D721Med (cell line): ENCODE measurements at places on chromosomes 3 and 15.

GRCh38 chr3:11273891-11274291 lies 1.7 kb downstream of the ATG7 start:
- no peak for DNase-seq

GRCh38 chr3:186115239-186115996 lies 6.5 kb upstream of the ETV5 start:
- no peak for DNase-seq

DNA sequence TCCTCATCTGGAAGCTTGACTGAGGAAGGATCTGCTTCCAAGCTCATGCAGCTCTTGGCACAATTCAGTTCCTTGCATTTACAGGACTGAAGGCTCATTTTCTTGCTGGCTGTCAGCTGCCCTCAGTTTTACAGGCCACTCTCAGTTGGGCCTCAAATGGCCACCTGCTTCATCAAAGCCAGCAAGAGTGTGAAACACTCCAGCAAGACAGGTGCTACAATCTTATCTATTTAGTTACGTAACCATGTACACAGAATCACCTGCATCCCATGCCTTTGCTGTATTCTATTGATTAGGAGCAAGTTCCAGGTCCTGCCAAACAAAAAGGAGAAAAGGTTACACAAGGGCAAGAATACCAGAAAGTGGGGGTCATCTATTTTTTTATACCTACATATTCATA lies 40.8 kb downstream of the RHCG start:
- DNase-seq = no peak

DNA sequence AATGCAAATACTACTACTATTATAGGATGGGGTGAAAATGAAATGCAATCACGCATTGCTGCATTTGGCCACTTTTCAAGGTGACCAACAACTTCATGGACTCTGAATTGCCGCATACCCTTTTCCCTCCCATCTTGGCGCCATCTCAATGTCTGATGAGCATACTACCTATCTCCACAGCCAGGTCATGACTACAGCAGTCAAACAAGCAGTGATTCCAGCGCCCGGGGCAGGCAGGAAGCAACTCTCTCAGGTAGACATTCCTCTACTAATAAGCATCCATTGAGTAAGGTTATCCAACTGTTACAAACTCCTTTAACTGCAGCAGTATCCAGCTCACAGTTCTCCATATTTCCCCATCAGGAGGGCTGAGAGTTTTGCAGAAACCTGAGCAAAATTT lies 155.4 kb downstream of the ADAMTS17 start:
- no peak for DNase-seq

DNA sequence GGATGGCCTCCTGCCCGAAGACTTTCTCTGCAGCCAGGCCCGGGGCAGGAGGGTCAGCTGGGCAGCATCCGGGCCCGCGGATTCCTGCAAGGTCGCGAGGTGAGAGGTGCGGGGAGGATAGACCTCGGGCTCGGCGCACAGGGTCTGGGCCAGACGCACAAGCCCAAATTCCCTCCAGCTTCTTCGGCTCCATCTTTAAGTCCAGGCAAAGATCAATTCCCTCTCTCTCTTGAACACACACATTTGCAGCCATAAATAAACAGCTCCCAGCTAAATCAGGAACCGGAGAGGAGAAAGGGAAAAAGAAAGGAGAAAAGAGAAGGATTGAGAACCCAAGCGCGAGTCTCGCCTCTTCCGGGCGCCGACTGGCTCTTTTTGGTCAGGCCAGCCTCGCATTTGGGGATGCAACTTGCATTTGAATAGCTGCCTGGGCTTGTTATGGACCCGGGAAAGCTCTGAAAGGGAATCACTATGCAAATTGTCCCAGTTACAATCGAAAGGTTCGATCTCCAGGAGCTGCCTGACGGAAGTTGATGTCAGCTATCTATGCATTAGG lies 14.5 kb upstream of the ONECUT1 start:
- no peak for DNase-seq

- DNase-seq = no peak
Observed at GRCh38 chr3:71874618-71875017, 89.7 kb upstream of the PROK2 start.

DNA sequence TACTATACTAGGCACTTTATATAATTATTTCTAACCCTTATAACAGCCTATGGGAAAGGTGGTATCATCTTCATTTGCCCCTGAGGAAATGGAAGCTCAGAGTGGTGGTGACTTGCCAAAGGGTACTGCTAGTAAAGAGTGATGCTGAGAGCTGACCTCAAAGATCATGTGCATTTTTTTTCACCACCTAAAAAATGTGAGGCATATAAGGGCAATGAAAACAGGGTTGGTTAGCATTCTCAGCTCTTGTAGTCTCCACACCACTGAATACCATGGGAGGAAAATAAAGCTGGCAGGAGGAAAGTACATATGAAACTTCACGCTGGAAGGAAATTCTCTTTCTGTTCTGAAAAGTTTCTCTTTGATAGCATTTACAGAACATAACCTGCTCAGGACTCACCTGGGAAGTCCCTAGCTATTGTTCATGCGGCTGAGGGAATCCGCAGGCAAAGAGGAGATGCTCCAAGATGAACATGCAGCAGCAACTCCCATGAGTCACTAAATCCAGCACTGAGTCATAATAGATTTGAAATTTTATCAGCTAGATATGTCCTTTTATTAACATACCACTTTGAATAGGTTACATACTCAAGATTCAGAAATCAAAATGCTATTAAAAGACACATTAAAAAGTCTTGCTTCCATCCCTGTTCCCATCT lies 17.3 kb downstream of the FAIM start:
- DNase-seq = no peak

GRCh38 chr3:48018841-48019240 lies 2.6 kb upstream of the MAP4 start:
- no peak for DNase-seq

GRCh38 chr3:71088742-71089141 lies 494.8 kb downstream of the FOXP1 start:
- DNase-seq = no peak

- peak; percentile 64 for DNase-seq
Observed at GRCh38 chr15:101088788-101089578, 162.9 kb downstream of the CHSY1 start.

DNA sequence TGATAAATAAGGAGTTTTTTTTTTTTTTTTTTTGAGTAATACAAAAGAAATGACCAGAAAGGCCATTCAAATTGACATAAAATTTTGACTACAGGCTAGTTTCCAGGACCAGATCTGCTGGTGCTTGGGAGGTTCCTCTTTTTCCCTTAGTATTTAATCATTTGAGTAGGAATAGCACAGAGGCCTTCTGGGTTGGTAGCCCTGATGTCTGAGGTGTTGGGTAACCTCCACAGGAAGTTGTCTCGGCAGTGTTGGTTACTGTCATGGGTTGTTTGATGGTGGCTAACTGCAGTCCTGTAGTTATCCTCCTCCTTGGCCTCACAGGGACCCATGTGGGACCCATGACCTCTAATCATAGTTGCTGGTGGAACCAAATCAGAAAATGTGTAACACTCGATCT lies 91.1 kb downstream of the USP13 start:
- no peak for DNase-seq

DNA sequence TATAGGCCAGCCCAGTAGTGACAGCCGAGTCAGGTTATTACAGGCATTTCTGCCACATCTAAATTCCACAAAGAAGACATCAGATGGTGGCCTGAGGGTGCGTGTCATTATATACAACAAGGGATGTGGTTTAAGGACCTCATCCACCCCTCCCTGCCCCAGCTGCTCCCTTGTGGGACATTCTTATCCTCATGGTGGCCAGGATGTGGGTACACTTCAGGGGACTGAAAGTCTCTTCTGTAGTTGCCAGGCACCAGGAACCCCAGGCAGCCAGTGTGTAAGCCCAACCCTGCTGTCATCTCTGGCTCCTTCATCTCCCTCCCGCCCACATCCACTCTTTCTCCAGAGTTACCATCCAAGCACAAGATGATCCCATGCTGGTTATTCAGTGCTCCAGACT lies 224.9 kb upstream of the TOPAZ1 start:
- no peak for DNase-seq

- no peak for DNase-seq
Observed at GRCh38 chr3:12486916-12487315, 2.6 kb downstream of the TSEN2 start.

DNA sequence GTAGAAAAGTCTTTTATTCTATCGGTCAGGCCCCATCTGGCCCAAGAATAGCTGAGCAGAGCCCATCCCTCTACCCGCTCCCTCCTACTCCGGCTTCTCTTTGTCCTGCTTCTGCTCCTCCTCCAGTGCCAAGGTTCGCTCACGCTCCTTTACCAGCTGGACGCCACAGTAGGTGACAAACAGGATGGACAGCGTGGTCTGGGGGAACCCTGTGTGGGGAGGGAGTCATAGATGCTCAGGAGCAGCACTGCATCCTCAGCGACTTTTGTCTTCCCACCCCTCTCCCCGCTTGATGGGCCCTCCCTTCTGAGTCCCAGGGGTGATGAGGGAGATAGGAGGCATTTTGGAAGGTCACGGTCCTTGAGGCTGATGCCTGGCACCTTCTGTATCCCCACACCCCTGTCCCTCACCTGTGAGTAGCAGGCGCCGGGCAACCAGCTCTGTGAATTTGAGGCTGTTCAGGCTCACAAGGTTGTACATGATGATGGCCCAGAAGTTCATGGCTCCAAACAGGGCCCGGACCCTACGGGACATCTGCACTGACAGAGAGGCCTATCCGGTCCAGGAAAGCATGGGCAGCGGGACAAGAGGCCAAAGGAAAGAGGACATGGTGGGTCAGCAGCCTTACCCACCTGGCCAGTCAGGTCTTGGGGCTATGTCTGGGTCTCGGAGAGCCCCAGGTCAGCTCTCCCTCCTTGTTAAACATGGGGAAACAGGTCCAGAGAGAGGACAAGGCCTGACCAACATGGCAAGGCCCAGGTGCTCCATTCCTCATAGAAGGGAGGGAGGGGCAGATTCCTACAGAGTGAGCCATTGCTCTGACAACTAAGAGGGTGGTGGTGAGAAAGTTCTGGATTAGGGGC lies 7.6 kb downstream of the KLHL40 start:
- no peak for DNase-seq

- no peak for DNase-seq
Observed at GRCh38 chr3:76873532-76874242, 166.2 kb upstream of the ROBO2 start.

- DNase-seq = no peak
Observed at GRCh38 chr3:165159760-165160421, 36.3 kb downstream of the SLITRK3 start.
